ENCODE measurements at places on chromosomes 7 and 10.

- no peak for DNase-seq
Observed at GRCh38 chr7:140719721-140720120, 23.2 kb downstream of the NDUFB2 start.

DNA sequence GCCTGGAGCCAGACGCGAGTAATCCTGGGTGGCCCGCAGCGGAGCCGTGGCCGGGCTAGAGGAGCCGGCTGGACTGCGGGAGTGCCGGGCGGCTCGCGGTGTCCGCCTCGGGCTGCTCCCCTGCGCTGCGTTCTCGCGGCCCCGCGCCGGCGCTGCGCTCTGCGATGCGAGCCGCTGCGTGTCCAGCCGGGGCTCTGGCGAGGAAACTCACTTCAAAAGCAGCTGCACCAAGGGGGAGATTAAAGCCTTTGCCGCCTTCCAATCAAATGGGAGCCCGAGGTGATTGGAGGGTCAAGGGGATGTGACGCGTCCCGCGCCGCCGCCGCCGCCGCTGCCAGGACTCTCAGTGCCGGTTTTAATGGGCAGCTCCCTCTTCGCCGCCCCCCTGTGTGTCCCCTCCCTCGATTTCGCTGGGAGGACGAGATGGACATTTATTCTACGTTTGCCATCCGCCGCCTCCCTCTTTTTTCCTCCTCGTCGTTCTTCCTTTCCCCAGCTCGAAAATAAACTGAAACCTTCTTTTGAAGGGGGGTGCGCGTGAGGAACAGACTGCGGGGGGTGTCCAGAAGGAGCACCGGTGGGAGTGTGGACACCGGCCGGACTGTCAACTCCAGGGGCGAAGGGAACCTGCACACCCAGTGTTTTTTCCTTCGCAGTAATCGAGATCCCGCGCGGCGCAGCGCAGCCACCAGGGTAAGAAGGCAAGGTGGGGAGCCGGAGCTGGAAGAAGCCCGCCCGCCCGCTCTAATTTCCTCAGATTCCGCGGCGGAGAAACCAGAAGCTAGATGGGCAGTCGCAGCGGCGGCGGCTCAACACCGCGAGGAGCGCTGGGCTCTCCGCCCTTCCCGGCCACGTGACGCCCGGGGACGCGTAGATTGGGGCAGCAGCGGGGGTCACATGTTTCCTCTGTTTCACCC is at the start of gene ZNF503:
Gene ZNF503 (minus strand): TSS at position 196 of the 917 bp plus-strand sequence. CDS start 345 bp downstream, outside the sequence.
- peak; percentile 99 for DNase-seq

- DNase-seq = peak; percentile 70
Observed at GRCh38 chr10:11742009-11742778, at the start of gene ECHDC3. ECHDC3 (plus strand) TSS chr10:11742382; CDS start chr10:11742577, 195 bp downstream.

- no peak for DNase-seq
Observed at GRCh38 chr7:3980300-3980643, 679.2 kb downstream of the SDK1 start.

DNA sequence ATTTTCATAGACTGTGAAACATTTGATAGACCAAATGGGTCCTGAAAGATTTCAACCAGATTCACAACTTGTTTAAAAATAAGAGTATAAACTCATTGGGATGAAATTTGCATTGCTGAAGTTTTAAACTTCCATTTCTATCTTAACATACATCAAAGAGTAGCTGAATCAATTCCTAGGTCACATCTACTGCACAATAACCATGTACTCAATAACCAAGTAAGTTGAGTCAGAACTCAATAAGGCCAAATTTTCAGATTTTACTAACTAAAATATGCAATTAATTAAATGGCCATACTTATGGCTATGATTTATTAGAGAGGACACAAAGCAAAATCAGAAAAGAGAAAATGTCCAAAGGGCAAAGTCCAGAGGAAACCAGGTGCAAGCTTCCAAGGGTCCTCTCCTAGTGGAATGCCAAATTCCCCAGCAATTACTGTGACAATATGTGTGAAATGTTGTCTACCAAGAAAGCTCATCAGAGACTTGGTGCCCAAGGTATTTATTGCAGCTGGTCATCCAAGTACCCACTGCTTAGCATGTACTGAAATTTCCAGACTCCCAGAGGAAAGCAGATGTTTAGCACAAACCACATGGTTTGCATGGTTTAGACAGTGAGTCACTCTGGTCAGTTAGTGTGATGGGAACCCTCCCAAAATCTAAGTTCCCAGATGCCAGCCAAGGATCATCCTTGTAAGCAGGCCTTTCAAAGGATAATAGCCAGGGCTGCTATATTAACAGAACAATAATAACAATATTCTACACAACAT is 238.9 kb downstream of the IPMK start:
- DNase-seq = peak; percentile 74

- DNase-seq = no peak
Observed at GRCh38 chr10:35386594-35387174, 50.4 kb downstream of the CCNY start.

DNA sequence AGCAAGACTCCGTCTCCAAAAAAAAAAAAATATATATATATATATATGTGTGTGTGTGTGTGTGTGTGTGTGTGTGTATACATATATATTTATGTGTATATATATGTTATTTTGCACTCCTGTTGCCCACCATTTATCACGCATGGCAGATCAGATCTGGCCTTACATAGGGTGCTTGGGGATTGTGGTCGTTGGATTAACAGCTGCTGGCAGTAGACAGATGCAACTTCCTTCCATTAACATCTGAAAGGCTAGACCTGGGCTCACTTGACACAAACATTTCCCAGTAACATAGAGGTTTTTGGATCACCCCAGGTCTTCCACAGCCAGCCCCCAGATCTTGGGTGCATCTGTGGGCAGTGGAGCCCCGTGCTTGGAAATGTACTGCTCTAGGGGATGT is 40.8 kb upstream of the DLD start:
- no peak for DNase-seq

DNA sequence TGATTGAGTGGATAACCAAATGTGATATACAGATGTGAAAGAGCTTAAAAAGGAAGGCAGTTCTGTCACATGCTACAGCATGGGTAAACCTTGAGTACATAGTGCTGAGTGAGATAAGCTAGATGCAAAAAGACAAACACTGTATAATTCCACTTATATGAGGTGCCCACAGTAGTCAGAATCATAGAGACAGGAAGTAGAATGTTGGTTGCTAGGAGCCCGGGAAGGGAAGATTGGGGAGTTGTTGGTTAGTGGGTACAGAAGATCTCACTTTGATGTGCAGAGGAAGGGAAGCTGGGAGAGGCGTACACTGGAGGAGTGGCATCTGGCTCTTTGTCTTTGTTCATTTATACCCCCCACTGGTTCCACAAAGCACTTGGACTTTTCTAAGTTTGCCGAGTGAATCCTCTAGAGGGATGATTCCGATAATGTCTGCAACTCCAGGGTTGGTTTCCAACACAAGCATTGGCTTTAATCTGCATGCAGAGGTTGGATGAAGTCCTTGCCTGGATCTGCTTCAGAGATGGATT is 39.5 kb downstream of the TSPAN14 start:
- DNase-seq = peak; percentile 61

DNA sequence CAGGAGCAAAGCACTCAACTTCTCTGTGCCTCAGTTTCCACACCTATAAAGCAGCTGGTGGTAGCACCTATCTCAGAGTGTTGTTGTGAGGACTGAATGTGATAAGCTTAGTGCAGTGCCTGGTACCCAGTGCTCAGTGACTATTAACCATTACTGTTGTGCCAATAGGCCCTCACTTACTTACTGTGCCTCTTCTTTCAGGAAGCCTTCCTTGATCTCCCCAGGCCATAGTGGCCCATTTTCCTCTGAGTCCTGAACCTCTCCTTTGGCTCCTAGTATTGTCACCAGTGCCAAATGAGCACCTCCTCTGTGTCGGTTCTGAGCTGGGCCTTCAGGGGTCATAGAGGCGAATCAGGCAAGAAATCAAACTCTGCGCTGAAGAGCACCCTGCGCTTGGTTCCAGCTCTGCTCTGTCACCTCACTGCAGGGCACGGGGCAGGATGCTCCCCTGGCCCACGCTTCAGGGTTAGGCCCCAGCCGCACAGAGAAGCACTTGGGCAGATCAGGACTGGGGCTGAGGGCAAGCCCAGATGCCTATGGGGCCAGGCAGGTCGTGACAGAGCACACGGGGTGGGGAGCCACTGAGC is 2.5 kb downstream of the CALHM1 start:
- DNase-seq = no peak

GRCh38 chr7:134438946-134439345 is 20.0 kb downstream of the AKR1B1 start:
- DNase-seq = no peak

DNA sequence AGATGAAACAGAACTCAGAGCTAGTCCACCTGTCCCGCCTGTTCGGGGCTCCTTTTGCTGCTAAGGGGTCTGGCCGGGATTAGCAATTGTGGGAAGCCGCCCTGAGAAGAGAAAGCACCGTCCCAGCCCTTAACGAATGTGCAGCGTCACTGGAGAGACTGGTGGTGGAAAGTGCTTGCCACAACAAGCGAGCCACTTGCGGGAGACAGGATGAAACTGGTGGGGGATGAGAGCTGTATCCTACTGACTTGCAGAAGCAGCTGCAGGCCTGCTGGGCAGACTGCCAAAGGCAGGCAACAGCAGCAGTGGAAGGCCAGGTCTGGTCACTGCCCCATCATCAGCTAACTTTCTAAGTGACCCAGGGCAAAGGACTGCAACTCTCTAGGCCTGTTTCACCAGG is 95.4 kb downstream of the FAM53B start:
- DNase-seq = peak; percentile 34

DNA sequence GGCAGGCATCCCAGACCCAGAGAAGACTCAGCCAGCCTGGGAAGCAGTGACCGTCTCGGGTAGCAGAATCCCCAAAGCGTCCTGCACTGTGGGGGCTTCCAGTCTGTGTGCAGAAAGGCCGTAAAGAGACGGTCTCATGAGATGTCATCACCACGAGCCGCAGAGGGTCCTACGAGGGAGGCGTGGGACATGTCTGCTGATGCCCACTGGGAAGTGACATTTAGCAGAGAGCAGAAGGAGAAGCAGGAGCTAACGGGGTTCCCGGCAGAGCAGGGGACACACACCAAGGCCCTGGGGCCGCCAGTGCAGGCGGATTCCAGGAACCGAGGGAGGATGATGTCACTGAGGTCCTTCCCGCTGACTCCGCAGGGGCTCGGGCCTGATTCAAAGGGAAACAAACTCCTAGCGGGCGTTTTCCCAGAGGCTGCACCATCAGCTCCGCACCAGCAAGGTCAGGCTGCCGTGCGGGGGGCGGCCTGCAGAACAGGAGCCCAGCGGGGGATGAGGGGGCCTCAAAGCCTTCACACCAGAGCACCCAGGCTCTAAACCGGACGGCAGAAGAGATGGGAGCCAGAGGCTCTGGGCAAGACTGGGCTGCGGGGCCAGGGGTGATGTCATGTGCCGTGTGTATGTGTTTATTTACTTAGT is 85.4 kb upstream of the PDGFA start:
- DNase-seq = no peak

DNA sequence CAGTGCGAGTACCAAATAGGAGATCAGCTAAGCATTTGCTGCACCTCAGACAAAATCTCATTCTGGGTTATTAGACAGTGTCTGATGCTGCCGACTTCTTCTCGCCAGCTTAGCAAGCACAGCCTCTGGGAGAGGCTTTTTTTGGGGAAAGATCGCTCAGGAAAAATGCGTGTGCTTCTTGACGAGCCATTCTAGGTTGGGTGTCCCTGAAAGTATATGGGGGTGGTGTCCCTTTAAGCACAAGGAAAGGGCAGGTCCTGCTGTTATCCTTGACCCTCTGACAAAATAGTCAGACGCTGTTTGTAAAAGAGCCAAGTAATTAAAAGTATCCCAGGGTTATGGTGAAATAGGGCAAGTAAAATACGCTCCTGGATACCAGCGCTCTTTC is 540.1 kb upstream of the FZD8 start:
- DNase-seq = no peak

- DNase-seq = no peak
Observed at GRCh38 chr10:24971374-24971773, 19.0 kb upstream of the PRTFDC1 start.
